ENCODE measurements at places on chromosomes 3 and 15.

DNA sequence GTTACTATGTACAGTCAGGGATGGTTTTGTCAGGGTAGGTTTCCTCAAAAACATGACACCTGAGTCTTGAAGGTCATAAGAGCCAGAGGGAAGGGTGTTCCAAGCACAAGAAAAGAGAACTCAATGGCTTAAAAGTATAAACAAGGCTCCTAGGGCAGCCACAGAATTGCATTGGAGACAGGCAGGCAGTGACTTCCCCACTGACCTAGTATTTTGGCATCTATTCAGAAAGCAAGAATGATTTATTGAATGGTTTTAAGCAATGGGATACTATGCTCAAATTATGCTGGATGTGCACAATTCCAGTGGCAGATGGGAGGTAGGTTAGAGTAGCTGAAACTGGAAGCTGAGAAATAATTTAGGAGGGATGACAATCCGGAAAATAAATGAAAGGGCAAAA is 54.0 kb downstream of the TSC22D2 start:
- no peak for DNase-seq

DNA sequence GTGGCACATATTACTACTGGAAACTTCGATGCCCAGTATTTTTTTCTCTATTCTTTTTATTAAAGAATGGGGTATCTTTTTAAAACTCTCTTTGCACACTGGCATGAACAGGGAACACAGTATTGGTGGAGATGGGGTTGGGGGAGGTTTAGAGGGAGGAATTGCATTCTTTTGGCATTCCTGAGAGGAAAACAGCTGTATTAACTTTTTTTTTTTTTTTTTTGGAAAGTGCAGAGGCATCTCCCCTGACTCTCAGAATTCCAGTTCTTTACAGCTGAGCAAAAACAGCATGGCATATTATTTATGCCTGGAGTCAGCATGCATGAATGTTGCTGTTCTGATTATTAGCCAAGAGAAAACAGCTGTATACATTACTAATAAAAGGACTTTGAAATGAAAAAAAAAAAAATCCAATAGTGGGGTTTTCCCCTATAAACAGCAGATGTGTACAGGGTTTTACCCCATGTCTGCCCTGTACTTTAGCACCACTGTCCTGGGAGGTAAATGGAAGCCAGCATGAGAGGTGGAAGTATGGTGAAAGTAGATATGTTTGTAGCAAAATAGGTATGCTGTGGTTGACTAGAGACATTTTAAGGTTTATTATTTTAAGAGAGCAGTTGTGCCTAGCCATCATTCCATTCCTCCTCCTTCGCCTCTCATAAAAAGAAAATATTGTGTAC is 132.2 kb downstream of the FNDC3B start:
- DNase-seq = no peak

DNA sequence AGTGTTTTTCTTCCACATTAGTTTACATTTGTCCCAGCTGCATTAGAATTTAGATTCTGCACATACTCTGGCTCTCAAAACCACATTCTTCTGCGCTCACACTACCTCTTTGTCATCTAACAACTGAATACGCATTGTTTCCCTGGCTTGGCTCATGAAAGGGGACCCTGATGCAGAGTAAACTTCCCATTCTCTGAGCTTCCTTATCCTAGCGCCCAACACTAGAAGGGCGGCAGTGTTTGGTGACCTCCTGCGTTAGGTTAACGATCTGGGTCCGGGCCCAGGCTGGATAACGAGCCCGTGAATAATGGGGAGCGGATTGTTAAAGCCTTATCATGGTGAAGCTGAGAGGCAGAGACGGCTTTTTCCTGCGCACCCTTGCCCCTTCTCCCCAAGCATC is 63.9 kb downstream of the ETV5 start:
- DNase-seq = no peak

- DNase-seq = no peak
These were observed 222.3 kb upstream of the CDIN1 start for GRCh38 chr15:36356978-36357601.

All from activated CD4-positive, alpha-beta T cell treated with anti-CD3 and anti-CD28 coated beads for 24 hours (primary cell).